Amniotic stem cell (primary cell): ENCODE measurements at places on chromosomes 11 and 22.

- DNase-seq: no peak
Measured at GRCh38 chr11:117913736-117914397, 15.3 kb downstream of the TMPRSS13 start.

DNA sequence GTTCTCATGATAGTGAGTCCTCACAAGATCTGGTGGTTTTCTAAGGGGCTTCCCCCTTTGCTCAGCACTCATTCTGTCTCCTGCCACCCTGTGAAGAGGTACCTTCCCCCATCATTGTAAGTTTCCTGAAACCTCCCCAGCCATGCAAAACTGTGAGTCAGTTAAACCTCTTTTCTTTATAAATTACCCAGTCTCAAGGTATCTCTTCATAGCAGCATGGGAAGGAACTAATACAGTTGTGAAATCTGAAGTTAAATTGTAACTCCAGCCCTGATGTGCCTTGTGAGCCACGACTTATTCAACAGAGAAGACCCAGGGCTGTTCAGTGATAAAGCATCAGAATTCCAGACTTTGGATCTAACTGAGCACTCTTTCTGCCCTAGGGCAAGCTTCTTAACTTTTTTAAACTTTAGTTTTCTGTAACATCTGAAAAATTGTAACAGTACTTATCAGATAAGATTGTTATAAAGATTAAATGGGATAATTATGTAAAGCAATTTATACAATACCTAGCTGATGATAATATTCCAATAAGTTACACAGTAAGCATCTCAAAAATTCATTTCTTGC lies 220.0 kb downstream of the TRPC6 start:
- no peak for DNase-seq

GRCh38 chr11:121048464-121049233 lies 24.7 kb downstream of the TBCEL start:
- DNase-seq: no peak

- peak; percentile 67 for DNase-seq
Measured at GRCh38 chr22:38868886-38869381, 3.1 kb downstream of the CBX6 start.

DNA sequence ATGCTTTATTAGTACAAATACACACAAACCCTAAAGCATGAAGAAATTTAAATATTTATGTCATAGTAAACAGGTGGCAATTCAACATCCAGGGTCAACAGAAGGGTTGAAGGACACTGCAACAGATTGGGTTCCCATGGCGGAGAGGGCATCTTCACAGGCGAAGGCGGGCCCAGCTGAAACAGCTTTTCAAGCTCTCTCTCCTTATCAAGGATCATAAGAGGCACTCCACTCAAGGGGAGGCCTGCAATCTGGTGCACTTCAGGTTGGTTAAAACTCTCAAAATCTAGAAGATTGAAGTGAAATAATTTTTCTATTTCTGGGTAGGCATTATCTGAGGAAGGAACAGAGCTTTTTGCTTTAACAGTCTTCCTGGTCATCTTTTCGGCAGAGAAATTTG lies 16.8 kb upstream of the SLC22A8 start:
- no peak for DNase-seq

DNA sequence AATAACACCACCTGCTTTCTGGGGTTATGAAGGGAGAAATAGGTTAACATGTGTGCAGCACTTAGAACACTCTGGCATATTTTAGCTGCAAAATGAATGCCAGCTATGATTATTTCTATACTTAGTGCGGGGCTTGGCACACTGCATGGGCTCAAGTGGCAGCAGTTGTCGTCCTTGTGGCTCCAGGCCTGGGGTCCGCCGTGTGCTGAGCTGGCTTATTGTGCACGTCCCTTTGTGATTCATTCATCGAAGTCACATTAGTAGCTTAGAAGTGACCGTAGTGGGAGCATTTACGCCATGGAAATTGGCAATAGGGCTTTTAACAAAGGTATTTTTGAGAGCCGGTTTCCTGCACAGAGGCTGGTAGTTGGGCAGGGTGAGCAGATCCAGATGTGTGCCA lies 4.2 kb downstream of the RASD2 start:
- DNase-seq: no peak

GRCh38 chr11:66468691-66469090 lies 2.0 kb downstream of the PELI3 start:
- no peak for DNase-seq

DNA sequence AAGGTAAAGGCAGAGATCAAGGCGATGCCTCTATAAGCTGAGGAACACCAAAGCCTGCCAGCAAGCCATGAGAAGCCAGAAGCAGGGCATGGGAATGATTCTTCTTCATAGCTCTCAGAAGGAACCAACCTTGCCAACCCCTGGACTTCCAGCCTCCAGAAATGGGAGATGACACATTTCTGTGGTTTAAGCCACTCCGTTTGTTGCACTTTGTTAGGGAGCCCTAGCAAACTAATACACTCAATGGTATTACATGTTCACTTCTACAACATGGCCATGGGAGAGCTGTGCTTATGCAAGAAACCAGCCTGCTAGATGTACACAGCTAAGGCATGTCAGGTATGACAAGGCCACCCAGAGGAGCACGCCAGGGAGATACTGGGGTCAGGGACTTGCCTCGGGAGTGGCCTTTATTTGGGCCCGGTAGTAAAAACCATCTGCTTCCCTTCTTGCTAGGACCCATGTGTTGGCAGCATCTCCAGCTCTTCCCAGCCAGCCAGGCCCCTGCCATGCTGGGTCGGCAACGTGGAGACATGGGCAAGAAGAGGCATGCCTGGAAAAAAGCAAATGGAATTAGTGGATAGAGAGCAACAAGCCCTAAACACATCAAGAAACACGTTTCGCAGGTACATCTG lies 3.6 kb downstream of the C11orf16 start:
- DNase-seq: no peak

- DNase-seq: no peak
Measured at GRCh38 chr22:41501209-41501608, 32.3 kb downstream of the ACO2 start.

GRCh38 chr11:73972187-73972586 lies 10.5 kb downstream of the UCP2 start:
- no peak for DNase-seq

GRCh38 chr11:3002351-3002861 lies 10.3 kb upstream of the NAP1L4 start:
- DNase-seq: no peak

DNA sequence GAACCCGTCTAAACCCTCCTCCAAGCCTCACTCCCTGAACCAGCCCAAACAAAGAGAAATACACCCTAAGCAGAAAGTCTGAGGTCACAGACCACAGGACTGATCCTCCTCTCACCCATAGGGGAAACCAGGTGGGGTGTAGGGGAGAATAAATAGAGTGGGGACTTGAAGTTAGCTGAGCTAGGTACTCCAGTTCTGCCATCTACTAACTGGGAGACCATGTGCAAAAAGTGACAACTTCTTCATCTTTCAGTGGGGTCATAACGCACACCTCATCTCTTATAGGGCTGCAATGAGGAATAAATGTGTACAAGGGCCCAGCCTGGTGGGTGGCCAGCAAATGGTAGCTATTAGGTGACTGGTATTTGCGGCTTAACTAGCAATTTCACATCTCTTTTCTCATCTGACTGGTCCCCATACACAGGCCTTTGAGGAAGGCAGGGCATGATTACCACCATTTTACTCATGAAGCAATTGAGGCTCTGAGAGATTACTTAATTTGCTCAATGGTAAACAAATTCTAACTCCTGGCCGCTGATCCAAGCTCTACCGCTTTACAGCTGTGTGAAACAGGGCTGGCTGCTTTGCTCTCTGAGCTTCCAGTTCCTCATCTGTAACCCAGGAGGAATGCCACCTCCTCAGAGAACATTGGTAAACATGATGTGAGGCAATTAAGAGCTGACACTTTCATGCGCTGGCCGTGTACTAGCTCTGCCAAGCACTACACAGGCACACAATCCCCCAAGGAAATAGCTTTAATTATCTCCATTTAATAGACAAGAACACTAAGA lies 16.6 kb downstream of the TBC1D10A start:
- DNase-seq: no peak
